ENCODE measurements at places on chromosomes 13 and 19.
A peak's percentile ranks its signal among the peaks of the same experiment; 100 is the strongest.

DNA sequence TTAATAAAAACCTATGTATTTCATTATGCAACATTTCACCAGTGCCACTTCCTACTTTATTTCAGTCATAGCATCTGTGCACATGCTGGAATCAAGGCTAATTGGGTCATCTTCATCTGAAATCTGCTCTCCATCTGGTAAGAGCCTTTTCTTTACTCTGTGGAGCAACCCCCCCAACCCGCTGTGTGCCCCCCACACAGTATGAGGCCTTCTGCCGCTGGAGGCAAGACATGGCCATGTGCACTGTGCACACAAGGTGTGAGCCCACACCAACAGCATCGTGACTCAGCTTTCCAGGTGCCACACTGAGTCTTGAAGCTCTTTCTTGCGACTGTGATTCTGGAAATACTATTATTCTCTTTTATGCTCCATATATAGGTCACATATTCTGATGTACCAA lies 471.0 kb downstream of the TBC1D4 start:
- DNase-seq = no peak

DNA sequence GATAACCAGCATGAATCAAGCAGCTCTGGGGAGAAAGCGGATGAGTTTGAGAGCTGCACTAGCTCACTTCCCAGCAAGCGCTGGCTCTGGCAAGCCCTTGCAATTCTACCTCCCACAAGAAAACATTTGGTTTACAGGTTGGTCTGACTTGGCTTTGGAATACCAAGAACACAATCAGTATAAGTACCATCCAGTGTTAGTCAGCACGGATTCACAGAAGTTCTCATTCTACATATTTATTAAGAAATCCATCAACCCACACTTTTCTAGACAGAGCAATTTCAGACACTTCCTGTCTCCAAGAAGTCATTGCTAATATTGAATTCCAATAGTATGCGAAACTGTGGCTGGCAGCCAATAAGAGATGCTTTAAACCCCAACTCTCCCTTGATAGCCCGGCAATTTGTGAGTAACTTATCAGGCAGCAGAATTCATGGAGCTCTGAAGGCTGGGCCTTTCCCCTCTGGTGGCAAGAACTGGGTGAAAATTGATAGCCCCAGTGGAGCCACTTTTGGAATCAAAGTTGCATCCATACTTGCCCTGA lies 59.4 kb upstream of the WASF3 start:
- DNase-seq = no peak

- DNase-seq = peak; percentile 29
These were observed 506.7 kb upstream of the GPC6 start for GRCh38 chr13:92719868-92720267.

DNA sequence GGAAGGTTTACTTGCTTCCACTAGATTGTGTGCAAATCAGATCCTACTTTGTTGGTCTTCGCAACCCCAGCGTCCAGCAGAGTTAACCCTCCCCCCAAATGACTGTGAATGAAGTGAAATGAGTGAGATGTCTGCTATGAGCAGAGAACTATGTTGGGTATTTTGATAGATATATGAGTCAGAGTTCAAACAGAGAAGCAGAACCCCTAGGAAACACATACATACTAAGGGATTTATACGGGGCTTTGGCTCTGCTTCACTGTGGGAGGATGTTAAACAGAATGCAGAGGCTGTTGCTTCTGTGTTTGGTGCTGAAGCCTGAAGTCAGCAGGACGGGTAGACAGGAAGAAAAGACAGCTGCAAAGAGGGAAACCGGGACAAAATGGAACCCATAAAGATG lies 197.0 kb downstream of the MZT1 start:
- DNase-seq = no peak

DNA sequence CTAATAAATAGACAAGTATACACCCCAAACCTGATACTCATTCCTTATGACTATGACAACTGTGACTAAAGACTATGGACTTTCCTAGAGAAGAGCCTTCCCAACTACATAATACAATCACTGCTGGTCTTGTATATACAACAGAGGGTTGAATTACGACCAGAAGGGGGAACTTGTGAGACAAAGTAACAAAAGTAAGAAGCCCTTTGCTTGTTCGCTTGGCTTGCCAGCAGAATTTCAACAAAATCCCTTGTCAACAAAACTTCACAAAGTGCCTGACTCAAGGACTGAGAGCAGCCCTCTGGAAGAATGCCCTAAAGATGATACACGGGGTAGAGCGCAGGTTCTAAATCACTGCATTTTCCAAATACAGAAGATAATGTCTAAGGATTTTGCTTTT lies 99.4 kb downstream of the WASF3 start:
- DNase-seq = no peak

DNA sequence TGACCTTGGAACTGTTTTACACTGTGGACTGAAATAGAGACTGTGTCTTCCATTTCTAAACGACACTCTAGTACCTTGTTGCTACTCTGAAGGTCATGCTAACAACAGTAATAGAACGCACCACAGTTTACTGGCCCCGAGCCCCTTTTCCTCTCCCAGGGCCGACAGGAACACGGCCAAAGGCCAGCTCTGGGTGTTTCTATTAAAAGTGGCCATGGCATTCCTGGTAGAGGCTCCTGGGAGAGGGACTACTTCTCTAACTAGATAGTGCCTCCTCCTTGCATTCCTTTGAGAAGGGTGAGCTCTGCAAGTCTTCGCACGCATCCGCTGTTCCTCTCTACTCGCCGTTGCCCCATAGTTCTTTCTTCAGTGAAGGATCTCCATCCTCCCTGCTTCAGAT lies 18.7 kb upstream of the SIAH3 start:
- no peak for DNase-seq

DNA sequence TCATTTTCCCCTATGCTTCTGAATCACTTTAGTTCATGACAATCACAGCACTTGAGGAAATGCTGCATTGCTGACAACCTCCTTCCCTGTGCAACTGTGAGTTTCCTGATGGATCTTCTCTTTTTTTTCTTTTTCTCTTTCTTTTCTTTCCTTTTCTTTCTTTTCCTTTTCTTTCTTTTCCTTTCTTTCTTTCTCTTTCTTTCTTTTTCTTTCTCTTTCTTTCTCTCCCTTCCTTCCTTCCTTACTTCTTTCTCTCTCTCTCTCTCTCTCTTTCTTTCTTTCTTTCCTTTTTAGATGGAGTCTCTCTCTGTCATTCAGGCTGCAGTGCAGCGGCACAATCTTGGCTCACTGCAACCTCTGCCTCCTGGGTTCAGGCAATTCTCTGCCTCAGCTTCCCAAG lies 247.9 kb upstream of the HTR2A start:
- DNase-seq = no peak

All from DMS79 treated with DMSO at 0.1 percent for 48 hours (cell line).